ENCODE measurements at places on chromosomes 3 and 15.

DNA sequence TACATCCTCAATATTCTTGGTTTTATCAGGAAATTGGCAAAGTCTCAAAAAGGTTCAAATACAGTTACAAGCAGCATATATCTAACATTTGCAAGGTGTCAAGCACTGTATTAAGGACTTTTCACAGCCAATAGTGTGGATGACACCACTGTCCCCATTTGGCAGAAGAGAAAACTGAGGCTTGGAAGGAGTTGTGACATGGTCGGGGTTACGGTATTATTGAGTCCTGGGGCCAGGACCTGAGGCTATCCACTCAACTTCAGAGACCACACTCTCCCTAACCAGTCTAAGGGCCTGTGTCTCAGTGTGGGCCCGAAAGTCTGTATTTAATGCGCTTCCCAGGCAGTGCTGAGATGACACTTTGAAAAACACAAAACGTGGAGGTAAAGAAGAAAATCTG lies 99.1 kb downstream of the FOXP1 start:
- DNase-seq, result no peak

DNA sequence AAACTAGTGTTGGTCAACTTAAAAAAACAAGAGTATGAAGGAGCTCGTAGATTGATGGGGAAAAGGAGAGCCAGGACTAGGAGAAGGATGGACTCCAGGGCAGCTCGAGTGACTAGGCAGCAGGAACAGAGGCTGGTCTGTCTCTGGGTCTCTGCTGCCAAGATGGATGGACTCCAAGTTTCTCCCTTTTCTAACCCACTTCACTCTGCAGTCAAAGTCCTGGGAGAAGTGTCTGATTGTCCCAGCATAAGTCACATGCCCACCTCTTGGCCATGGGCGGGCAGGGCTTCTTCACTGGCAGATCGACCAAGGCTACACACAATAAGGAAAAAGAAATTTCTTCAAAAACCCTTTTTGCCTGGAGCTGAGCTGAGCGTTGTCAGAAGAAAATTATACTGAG lies 9.2 kb upstream of the EPB42 start:
- DNase-seq, result no peak

DNA sequence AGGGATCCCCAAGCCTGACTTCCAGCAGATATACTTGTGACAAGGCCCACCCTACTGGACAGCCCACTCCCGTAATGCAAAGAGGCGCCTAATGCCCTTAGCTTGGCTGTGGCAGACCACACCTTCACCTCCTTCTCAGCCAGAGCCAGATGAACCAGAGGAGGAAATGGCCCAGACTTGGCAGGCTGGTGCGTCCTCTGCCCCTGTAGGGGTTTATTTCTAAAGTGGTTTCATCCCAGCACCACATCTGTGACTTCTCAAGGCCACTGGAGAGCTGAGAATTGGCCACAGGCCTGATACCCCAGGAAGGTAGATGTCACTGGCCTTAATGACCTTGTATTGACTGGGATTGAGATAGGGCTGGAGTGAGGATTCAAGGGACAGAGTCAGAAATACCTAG lies 29.5 kb downstream of the BOC start:
- DNase-seq, result no peak

DNA sequence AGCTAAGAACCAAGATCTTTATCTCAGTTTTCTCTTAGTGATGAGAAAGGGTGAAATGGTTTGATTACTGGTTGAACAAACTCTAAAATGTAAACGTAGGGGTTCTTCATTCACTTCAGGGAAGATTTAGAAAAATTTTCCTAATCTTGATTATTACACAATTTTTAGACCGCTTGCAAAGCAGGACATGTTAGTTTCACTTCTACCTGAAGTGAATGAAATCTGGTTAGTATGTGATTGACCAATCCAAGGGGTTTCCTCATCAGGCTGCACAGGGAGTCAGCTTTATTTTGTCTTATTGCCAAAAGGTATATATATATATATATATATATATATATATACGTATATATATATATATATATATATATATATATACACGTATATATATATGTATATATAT lies 740.4 kb downstream of the TUSC7 start:
- DNase-seq, result no peak

- DNase-seq, result no peak
Observed at GRCh38 chr15:48090115-48090514, 30.7 kb upstream of the SLC24A5 start.

- DNase-seq, result no peak
Observed at GRCh38 chr15:80710635-80711554, 15.8 kb downstream of the ABHD17C start.

DNA sequence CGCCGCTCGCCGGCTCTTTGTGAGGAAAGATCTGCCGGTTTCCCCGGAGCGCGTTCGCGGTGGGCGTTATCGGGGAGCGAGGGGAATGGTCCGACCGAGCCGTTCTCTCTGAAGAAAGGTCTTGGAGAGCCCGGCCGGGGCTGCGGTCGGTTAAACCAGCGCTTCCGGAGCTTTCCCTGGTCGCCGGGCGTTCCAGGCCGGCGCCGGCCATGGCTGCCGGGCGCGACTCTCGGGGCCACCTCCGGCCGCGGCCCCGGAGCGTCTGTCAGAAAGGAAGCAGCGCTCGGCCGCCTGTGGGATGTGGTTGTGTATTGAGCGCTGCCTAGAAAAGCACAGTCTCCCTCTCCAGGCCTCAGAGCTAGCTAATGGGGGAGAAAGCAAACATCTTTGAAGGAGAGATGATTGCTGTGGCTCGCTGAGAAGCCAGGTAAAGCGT lies 731 bp downstream of the FYTTD1 start:
- peak; percentile 83 for DNase-seq

DNA sequence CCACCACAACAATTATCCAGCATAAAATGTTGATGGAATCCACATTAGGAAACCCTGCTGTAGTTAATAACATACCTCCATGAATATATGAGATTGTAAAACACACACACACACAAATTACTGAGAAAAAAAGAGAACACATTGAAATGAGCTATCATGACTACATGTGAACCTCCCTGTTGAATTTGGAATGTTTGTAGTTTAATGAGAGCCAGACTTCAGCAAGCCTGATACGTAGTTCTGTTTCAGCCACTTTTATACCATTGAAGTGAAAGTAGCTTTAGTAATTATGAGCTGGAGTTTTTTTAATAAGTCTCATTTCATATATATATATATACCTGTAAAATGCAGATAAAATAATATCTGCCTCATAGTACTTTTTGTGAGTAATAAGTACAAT lies 1146.4 kb downstream of the NAALADL2 start:
- DNase-seq, result no peak

DNA sequence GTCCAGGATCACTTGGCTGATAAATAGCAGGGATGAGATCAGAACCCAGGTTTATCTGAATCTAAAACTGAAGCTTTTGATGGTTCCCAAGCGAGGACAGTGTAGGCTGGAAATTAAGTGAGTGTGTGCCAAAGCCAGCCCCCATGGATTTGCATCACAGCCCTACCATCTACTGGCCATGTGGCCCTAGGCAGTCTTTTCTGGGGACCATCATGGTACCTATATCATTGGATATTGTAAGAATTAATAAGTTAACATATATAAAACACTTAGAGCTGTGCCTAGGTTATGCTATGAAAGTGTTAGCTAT lies 32.8 kb upstream of the SSR3 start:
- no peak for DNase-seq

- no peak for DNase-seq
Observed at GRCh38 chr3:104519068-104519467, 847.6 kb upstream of the ALCAM start.

DNA sequence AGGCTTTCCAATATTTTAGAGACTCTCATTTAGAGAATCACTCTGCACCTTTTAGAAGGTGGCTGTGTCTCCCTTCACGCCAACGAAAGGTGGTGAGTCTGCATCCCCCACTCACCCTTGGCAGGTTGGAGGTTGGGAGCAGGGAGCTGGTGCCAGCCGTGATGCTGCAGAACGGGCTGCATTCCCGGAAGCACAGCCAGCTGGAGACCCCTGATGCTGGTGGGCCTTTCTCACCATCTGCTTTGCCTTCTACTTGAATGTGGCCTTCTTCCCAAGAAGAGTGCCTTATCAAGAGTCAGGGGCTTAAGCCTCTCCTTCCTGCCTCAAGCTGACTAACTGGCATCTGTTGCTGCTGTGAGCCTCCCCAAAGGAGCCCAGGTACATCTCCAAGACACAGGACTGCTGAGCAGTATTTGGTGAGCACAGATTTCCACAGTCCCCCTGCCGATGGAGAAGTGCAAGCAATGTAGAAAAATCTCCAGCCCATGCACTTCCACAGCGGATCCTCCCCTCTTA lies 17.7 kb upstream of the HEG1 start:
- no peak for DNase-seq

- DNase-seq, result no peak
Observed at GRCh38 chr3:80870476-80871041, 890.9 kb downstream of the GBE1 start.

DNA sequence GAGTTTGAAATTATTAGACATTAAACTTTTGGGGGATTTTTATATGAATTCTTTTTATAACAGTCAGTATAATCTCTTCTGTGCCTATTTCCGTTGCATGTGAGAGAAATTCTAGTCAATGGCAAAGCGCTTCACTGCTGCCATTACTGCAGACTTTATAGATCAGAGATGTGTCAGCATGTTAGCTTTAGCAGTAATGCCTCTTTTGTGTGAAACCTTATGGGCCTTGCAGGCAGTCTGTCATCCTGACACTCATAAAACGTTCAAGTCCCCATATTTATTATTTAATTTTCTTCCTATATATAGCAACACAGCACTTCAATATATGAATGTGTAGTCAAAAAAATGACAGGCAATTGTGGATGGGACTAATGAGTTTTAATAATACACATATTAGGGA lies 191.0 kb downstream of the NLGN1 start:
- no peak for DNase-seq

GRCh38 chr3:27356976-27357375 lies 12.2 kb downstream of the NEK10 start:
- no peak for DNase-seq

- peak; percentile 89 for DNase-seq
Observed at GRCh38 chr15:55221090-55222011, 24.6 kb upstream of the RSL24D1 start.

DNA sequence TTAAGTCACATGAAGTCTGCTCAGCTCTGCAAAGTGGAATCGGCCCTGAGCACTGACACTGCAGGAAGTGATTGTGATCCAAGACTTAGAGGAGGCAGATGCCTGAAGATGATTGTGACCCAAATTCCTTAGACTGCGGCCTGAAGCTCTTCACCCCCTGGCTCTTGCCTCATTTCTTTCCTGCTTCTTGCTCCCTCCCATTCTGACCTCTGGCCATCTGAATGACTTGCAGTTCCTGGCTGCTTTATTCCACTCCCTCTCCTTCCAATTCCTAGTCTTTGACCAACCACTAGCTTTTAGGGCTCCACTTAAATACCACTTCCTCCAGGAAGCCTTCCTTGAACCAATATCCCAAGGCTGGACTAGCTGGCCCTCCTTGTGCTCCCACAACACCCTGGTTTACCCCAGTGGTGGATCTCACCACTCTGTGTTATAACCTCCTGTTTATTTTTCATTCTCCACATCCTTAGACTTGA lies 9.9 kb upstream of the EPB42 start:
- DNase-seq, result peak; percentile 76

GRCh38 chr3:73448761-73449301 lies 175.9 kb downstream of the PDZRN3 start:
- DNase-seq, result no peak

GRCh38 chr3:194049394-194049793 lies 86.6 kb upstream of the HES1 start:
- no peak for DNase-seq

DNA sequence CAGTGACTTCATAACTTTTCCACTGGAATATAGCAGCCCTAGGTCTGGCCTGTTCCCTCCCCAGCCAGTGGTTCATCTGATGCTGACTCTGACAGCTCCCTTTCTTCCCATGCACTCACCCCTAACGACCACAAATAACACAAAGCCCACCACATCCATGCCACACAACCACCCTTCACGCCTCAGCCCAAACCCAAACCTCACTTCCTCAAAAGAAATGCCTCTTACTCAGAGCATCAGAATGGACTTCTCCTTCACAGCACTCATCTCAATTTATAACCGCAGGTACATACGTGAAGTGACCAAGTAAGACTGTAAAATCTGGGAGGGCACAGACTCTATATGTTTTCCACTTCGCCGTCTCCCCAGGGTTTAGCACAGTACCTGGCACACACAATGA lies 1.1 kb downstream of the RBSN start:
- no peak for DNase-seq

GRCh38 chr3:124107104-124107890 lies 115.4 kb upstream of the ROPN1 start:
- peak; percentile 44 for DNase-seq

DNA sequence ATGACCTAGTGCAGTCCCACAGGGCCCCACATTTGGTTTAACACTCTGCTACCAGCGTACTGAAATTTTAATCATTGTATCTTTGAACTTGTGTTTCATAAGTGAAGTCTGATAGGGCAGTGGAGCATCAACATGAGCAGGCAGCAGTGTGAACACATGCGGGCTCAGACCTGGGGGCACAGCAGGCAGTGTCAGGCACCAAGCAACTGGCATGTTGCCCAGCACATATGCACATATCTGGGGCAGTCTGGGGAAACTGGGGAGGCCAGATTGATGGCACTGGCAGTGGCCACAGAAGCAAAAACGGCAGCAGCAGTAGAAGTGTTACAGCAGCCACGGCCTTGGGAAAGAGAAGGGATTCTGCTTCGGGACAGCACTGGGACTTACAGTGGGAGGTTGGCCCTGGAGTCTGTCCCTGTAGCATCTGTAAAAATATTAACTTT lies 353.9 kb upstream of the KCNMB2 start:
- no peak for DNase-seq

GRCh38 chr3:10619989-10620832 lies 114.8 kb upstream of the ATP2B2 start:
- no peak for DNase-seq

DNA sequence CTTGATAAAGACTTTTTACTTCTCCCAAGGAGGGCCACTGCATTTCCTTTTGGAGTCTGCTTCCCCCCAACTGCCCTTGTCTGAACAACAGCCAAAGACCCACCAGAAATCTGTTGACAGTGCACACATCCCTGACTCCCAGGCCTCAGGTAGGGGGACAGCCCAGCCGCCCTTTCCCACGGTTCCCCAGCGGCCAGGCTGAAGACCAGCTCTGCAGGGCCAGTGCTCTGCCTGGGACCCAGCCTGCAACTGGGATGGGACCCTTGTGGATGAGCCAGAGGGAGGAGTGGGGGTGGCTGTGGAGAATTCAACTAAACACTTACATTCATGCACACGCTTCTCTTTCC lies 8.1 kb upstream of the PRR23E start:
- DNase-seq, result no peak

DNA sequence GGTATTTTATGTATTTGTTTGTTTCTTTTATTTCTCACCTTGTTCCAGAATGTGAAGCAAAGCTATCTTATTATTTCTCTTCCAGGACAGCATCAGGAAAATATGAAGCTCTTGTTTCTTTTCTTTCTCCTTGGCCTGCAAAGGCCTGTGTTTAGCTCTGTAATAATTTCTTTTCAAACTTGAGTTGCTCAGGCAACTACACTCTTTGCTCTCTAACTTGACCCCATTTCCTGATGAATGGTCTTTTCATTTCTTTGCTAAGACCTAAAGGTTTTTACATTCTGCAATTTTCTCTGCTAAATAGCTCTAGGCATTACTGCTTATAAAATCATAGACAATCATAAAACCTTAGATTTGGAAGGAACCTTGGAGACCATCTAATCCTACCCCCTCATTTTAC lies 26.2 kb upstream of the ZNF770 start:
- DNase-seq, result no peak

- DNase-seq, result no peak
Observed at GRCh38 chr3:172511783-172512762, 11.2 kb downstream of the TNFSF10 start.
